Activated naive CD4-positive, alpha-beta T cell treated with anti-CD3 and anti-CD28 coated beads, Interleukin-2, amount 50 U/mL, for 72 hours (primary cell): ENCODE measurements at places on chromosomes 4 and X. TPM values are rescaled to one million over a fixed set of nuclear protein-coding genes. Genes with fewer than 3 reads are reported as not detected.

The GAGE12E gene
- total RNA-seq, result not detected

GRCh38 chr4:47631161-47631560 is 146.1 kb downstream of the ATP10D start:
- no peak for DNase-seq

The CT55 gene
- total RNA-seq, result not detected

The MAMLD1 gene
- 0.96 TPM for total RNA-seq

The IBSP gene
- not detected for total RNA-seq

The PRPS2 gene
- 118 TPM for total RNA-seq

The UGT2B11 gene
- not detected for total RNA-seq

DNA sequence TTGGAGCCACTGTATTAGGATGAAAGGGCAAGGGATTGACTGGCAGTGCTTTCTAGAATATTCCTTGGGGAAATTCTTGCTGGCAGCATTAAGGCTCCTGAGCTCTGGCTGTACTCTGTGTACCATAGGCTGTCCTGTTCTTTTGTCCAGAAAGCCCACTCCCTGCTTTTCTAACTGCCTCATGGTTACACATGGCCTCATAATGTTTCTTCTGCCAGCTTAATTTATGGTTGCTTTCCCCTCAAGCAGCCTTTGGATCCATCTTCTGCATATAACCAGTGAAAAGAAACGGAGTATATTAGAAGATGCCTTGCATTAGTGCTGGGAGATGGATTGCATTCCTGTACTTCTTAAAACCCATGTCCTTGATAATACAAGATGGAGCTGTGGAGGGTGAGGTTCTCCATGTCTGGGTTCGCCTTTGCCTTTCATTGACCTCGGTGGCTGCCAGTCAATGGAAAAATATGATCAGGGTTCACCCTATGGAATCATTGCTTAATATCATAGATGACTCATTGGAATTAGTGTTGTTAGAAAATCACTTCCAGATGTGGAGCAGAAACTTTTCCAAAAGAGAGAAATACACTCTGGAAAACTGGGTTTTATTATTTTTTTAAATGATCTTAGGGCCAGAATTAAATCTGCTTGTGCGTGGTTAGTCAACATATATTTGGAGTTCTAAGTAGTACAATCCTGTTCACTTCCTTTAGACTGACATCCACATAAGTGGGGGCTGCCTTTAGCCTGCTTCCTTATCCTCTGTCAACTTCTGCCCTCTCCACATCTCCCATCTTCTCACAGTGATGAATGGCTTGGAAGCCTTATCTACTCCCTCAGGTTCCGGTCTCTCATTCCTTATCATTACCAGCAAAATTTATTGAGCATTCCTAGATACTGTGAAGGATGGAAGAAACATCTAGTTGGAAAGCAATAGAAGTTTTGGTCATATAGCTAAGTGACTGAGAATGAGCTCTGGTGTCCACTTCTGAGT is 24.9 kb downstream of the DOCK11 start:
- DNase-seq, result no peak

GRCh38 chrX:11665168-11666111 is at the start of gene ARHGAP6:
ARHGAP6 (minus strand) TSS chrX:11665920; CDS start chrX:11664828, 1,092 bp downstream.
- DNase-seq, result no peak

GRCh38 chr4:147777456-147778091 is 45.7 kb downstream of the ARHGAP10 start:
- DNase-seq, result no peak

GRCh38 chr4:8906668-8906970 is 35.0 kb upstream of the HMX1 start:
- no peak for DNase-seq

The BMPR1B gene
- not detected for total RNA-seq

- no peak for DNase-seq
Measured at GRCh38 chrX:13427441-13428052, 107.7 kb upstream of the ATXN3L start.

The GLRA3 gene
- not detected for total RNA-seq

DNA sequence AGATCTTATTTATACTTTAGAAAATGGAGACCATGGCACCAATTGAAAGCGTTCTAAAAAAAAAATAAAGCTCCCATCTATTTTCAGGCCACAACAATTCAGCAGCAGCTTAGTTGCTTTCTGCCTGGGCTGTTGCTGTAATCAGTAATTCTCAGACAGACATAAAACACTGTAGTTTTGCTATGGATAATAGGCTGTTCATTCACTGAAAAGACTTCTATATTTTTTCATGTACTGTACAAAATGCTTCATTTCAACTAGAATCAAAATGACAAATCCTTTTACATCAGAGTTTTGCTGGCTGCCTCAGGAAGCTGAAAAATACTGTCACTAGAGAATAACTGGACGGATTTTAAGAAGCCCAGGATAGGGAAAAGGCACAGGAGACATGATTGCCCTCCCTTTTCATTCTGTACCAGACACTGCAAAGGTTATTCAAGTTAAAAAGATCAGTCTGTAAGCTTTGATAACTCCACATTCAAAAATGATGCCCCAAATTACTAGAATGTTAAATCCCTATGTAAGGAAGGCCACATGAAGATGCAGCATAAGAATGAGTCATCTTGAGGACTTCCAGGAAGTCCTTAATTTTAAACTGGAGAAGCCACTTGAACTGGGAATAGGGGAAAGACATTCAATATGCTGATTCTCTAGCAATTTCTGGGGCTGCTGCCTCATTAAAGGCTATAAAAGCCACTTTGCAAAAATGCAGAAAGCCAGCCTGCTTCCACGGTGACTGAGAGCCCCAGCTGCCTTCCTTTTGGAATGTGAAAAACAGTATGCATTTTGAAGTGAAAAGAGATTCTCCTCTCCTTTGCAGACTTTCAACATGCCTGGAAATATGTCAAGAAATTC is 403.2 kb upstream of the RASGEF1B start:
- DNase-seq, result no peak

DNA sequence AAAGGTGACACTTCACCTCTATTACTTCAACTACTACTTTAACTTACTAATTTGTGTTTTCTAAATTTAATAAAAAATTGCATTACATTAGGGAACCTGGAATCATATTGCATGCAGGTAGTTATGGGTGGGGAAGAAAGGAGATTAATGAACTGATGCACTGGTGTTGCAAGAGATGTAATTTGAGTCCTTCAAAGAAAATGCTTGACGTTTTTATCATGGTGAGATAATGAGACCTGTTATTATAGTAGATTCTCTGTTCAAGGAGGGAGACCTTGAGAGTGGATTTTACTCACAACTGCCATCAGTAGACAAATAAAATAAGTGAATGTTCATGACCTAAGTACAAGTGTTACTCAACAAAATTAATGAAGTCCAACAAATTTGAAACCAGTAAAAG is 26.4 kb upstream of the MED14 start:
- DNase-seq, result no peak

- no peak for DNase-seq
Measured at GRCh38 chrX:9665113-9665512, 100.5 kb downstream of the GPR143 start.

The SULT1B1 gene
- 2.4 TPM for total RNA-seq

The FAAH2 gene
- 14.2 TPM for total RNA-seq

DNA sequence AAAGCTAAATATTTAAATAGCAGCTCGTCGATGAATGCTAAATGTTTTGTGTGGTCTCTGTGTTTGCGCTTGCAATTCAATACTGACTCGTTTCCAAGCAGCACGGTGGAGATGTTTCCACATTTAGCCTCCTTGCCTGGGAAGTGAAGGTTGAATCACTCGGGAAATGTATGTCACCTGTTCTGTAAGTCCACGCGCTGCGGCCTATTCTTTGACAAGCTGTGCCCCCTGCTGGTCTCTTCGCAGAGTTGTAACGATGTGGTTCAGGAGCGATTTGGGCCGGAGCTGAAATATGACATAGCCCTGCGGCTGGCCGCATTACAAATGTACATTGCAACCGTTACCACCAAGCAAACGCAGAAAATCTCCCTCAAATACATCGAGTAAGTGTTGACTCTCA is 89.6 kb upstream of the PRPS2 start:
- DNase-seq, result peak; percentile 15

GRCh38 chrX:75649829-75650228 is 127.0 kb upstream of the ZDHHC15 start:
- no peak for DNase-seq

The AMOT gene
- total RNA-seq, result 1.3 TPM

- no peak for DNase-seq
Measured at GRCh38 chrX:141439651-141440050, 144.9 kb downstream of the SPANXA1 start.

DNA sequence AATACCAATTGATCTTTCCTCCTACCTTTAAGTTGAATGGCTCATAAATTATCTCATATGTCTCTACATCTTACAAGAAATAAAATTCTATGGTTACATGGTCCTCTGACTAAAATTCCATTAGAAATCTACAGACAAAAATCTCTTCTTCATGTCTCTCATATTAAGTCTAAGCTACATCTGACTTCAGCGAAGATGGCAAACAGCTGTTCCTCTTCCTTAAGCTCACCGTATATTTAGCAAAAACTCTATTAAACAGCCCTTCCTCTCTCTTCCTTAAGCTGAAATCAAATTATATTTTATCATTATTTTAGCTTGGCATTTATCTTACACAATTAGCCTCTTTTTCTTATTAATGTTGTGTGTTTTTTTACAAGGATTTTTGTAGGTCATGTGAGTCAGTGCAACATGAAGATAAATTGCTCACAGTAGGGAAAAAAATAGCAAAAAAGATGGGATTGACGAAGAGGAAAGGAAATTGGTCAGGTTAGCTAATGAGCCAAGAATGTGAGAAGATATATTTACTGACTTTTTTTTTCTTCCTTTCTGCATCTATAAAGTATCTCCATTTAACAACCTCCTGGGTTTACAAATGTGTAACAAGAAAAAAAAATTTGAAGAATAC is 2412.8 kb downstream of the ARAP2 start:
- DNase-seq, result no peak

DNA sequence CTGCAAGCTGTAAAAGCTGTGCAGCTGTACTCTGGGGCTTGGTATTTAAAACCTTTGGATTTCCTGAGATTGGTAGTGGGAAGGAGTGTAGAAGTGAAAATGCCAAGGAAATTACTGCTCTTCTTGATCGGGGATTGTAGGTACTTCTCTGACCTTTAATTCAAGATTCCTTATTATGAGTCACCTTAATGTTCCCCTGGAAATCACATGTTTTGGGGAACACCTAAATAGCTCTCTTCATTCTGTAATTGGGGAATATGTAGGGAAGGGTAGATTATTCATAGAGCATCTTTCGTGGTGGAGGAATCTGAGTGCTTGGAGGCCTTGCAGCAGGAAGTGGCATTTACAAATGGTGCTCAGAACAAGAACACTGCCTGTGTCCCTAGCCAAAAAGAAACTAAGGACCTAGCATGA is 137.8 kb downstream of the UCHL1 start:
- DNase-seq, result no peak

DNA sequence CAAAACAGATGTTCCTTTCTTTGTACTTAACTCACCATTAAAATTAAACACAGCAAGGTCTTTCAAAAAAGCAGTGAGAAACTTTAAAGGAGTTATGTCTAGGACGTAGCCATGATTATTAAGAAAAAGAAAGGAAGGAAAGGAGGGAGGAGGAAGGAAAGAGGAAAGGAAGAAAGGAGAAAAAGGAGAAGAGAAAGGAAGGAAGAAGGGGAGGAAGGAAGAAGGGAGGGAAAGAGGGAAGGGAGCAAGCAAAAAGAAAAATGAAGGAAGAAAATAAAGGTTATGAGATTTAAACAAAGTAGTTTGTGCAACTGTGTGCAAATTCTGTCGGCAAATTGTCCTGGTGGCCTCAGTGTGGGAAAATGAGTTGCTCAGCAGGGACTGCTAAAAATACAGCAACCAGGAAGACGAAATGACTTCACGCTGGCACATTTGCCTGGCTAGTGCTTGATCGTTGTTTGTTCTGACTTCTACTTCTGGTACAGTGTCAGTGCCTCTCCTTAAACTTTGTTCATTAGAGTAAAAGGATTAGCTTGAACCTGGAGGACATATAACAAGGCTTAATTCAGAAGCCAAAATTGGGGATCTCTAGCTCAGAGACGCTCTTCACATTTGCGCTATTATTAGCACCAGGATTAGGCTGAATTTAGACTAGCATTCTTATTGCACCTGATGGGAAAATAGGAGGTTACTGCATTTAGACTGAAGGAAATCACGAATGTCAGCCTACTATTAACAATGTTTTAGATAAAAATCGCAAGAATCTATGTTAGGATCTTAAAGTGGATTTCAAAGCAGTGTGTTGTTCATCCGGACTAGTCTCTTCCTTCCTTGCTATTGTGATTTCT is 81.2 kb downstream of the DCK start:
- DNase-seq, result no peak

DNA sequence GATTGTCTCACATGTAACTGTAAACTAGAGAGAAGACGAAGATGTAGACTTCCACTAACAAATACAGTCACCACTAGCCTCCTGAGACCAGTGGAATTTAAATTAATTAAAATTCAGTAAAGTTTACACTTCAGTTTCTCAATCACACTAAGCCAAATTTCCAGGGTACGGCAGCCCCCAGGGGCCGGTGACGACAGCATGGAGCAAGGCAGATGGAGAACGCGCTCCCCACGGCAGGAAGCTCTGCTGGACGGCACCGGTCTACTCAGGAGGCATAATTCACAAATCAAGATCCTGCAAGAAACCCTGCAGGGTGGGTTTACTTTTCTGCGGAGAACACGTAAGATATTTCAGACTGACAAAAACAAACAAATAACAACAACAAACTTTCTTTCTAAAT is 80.7 kb downstream of the FAT1 start:
- no peak for DNase-seq

DNA sequence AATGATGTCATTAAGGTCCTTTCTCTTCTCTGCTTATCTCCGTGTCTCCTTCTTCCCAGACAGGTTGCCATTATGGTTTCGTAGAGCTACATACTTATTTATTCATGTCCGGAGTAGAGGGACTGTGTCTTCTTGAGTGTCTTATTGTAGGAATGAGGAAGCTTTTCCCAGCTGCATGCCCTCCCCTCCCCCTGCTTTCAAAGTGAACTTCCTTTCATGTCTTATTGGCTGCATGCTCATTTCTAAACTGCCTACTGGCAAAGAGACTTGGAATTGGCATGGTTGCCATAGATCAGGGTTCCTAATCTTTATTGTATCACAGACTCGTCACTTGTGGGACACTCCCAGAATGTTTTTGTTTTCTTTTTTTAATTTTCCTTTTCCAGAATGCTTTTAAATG is 15.4 kb downstream of the VAMP7 start:
- DNase-seq, result no peak

GRCh38 chr4:28001698-28002097 is 1141.1 kb downstream of the STIM2 start:
- DNase-seq, result no peak

- DNase-seq, result no peak
Measured at GRCh38 chr4:72505314-72505744, 63.7 kb downstream of the ADAMTS3 start.

GRCh38 chr4:143713955-143714625 is 13.6 kb upstream of the FREM3 start:
- no peak for DNase-seq

DNA sequence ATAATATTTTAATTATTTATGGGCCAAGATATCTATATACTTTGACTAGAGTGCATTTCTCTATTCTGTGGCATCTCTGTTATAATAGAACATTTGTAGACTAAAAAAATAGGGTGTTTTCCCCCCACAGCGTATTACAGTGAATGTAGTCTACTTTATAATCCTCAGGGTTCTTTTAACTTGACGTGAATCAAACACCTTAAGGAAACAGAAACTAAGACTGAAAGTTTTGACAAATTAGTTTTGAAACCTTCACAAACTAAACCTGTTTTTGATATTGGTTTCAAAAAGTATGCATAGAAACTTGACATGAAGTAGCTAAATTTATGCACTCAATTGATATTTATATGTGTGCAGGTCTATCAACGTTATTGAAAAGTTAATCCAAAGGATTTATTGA is 1963.1 kb upstream of the TENM3 start:
- no peak for DNase-seq

The NIPAL1 gene
- 3.9 TPM for total RNA-seq

The NXF2B gene
- not detected for total RNA-seq
